Astrocyte of the hippocampus (primary cell): ENCODE measurements at places on chromosomes 3 and 15.

GRCh38 chr15:55789066-55789660 is 46.2 kb upstream of the PRTG start:
- DNase-seq, result no peak

DNA sequence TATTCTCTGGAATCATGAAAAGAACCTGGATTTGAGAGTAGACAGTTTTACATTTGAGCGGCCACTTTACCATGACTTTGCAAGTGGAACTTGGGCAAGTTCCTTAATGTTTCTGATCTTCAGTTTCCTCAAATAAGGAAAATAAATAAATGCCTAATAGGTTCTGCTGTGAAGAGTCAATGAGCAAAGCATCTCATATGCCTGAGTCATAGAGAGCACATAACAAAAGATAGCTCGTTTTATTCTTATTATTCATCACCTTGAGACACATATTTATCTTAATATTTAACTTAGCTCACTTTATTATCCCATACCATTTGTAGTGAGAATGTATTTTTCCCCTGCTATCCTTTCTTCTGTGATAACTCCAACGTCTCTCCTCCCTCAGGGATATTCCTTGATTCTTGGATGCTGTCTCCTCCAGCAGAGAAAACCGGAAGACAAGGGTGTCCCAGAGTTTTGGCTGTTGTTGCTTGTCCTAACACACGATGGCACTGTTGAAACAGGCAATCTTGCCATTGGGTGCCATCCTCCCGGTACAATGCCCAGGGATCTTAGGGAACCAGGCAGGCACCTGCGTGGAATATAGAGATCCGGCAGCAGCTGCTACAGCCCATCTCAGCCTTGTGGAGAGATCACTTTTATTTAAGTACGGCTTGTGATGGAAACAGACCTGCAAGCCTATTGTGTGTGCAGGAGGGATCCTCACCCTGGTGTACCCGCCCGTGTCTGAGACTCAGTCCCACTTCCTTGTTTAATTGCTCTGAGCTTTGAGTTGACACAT is 33.3 kb upstream of the VPS33B start:
- peak; percentile 77 for DNase-seq

- no peak for DNase-seq
Observed at GRCh38 chr15:78247911-78248310, 13.5 kb upstream of the ACSBG1 start.

GRCh38 chr15:73394782-73395181 is 26.0 kb upstream of the HCN4 start:
- DNase-seq, result no peak

- DNase-seq, result no peak
Observed at GRCh38 chr3:46469680-46470357, 5.1 kb upstream of the LTF start.

DNA sequence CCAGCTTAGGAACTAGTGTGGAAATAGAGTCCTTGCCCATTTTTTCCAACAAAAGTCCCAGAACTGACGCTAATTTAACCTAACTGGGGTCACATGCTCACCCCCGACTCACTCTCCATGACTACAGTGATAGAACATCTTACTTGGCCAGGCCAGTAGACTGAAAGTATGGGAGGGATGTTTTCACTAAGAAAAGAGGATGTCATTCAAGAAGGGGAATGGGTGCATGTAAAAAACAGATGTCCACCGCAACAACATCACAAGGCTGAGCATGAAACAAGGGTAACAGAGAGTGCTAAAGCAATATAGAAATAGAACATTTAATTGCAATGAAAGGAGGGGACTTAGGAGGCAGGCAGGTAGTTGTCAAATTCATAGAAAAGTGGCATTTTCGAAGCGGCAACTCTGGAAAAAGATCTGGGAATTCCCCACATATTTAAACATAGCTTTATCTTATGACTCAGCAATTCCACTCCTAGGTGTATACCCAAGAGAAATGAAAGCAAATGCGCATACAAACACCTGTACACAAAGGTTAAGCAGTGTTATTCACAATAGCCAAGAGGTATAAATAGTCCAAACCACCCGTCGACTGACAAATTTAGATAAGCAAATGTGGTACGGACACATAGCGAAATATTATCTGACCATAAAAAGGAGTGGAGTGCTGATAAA is 41.1 kb upstream of the UBE2E2 start:
- no peak for DNase-seq

DNA sequence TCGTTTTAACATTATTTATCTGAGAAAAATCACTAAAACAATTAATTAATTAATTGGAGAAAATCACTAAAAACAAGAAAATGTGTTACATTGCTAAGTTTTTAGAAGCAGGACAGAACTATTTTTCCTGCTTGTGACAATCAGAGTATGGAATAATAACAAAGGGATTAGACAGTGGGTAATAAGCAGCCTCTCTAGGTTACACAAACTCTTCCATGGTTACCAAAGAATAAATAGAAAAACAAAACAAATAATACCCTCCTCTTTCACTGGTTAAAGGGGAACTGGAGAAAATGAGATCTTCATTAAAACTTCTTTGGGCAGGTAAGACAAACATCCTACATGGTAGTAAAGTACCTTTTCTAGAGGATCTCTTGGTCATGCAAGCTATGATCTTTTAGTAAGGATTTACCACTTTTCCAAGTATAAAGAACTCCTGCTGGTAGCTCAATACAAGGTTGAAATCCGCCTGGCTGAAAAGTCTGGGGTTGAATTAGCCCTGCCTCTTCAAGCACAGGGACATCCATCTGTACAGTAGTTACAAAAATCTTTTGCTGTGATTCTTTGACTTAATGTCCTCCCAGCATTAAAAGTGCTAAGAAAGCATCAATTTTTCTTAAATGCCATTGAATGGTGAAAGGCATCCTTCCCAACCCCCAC is 2.5 kb upstream of the PLCH1 start:
- no peak for DNase-seq

GRCh38 chr3:155370198-155370597 is 76.7 kb upstream of the STRIT1 start:
- no peak for DNase-seq

DNA sequence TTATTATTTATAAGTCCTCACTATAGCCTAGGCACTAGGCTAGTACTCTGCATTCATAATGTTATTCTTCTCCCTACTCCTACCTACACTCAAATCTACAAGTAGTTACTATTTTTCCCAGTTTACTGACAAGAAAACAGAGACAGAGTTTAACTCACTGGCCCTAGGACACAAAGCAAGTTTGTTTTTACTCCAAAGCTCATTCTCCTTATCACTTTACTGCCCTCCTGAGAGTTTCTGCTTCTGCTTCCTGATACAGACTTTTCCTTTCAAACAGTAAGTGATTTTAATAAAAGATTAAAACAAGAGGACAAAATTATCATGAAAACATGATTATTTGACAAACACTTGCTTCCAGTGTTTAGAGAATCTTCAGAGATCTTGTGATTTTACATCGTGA is 60.6 kb upstream of the CADPS start:
- DNase-seq, result no peak

DNA sequence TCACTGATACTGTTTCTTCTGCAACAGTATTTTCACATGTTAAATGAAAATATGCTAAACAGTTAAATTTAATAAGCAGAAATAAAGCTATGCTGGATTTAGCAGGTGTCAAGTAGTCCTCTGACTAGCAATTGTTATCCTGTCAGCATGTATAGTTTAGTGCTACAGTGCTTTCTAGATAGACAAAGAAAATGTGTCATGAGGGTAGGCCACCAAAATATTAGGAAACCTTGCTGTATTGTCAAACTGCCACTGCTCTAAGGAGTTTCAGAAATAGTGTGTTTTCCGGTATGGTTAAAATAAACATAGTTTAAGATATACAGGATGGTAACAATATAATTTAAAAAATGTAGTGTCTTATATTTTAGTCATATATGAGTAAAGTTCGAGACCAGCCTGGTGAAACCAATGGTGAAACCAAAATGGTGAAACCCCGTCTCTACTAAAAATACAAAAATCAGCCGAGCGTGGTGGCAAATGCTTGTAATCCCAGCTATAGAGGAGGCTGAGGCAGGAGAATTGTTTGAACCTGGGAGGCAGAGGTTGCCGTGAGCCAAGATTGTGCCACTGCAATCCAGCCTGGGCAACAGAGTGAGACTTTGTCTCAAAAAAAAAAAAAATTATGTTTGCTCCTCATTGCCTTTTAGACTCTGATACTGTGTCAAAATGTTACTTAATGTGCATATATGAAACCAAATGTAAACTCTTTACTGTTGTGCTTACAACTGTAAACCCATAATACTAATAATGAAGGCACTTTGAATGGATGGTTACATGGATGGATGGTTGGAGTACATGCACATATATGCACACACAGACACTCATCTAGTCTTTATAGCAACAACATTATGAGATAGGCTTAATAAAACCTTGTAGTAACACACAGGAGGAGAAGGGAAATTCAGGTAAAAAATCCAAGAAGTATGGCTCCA is 204.8 kb downstream of the RSRC1 start:
- no peak for DNase-seq

DNA sequence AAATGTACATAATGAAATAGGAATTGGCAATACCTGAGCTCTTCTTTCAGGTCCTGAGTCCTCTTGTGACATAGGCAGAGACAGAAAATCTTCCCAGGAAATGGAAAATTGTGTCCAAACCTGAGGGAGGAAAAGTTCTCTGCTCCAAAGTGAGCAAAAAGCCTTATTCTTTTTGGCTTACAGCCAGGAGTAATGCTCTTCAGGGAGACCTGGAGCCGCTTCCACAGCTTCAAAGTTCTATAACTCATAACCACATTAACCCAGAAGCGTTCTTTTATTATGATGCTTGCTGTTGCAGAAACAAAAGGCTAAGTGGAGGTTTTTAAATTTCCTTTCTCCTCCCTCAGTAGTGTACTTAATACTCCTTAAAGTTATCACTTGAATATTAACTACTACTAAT is 633 bp downstream of the IGSF10 start:
- DNase-seq, result no peak

- no peak for DNase-seq
Observed at GRCh38 chr15:46207341-46207740, 572.5 kb downstream of the SQOR start.

DNA sequence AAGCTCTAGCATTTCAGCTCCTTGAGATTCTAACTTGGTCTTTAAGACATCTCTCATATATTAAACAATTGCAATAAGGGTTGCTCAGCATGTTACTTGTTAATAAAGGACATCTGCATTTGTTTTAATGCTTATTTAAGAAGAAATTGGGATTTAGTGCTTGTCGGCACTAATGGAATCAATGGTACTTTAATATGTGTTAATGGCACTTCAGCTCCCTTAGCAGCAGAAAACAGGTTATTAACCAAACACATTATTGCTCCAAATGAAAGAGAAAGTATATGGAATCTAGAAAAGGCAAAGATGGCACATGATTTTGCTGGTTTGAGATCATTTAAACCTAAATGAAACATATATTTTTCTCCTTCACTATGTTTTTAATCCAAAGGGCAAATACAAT is 137.3 kb upstream of the GOLIM4 start:
- DNase-seq, result no peak

GRCh38 chr15:61479613-61480012 is 250.5 kb upstream of the RORA start:
- peak; percentile 74 for DNase-seq

- no peak for DNase-seq
Observed at GRCh38 chr15:74892313-74892712, 2.5 kb downstream of the MPI start.

GRCh38 chr15:90221246-90221900 is 12.4 kb downstream of the CIB1 start:
- peak; percentile 87 for DNase-seq

DNA sequence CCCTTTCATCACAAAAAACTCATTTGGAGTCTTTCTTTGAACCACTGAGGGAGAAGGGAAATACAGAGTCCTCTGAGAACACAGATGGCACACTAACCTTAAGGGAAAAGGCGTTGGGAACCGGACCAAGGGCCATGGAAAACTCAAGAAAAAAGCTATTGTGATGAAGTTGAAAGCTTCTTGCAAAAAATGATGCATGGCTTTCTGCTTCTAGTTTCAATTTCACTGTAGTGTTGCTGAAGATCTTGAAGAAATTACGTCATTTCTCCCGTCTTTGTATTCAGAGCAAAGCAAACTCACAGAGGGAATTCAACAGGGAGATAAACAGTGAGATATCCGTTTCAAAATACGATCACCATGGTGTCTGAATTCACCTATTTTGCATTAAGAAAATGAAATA is 642.3 kb upstream of the ADAMTS9 start:
- DNase-seq, result peak; percentile 20

DNA sequence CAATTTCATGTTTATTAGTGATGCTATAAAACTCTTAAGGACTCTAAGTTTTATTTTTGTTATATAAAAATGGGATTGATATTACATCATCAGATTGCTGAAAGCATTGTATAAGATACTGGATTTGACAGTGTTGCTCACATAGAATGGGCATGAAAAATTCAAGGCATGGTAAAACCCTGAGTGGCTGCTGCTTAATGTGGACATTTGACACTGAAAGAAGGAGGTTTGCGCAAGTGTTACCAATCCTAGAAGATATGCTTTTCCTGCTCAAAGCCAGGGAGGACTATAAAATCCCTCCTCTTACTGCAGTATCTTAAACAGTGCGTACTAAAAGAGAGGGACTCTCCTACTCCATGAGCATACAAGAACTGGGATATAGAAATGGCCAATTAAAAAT is 65.8 kb upstream of the PTX3 start:
- no peak for DNase-seq

GRCh38 chr3:34376691-34377090 is 578.3 kb downstream of the PDCD6IP start:
- DNase-seq, result no peak

- peak; percentile 92 for DNase-seq
Observed at GRCh38 chr15:30991255-30992235, at the start of gene MTMR10. MTMR10 (minus strand) TSS chr15:30991628; CDS start chr15:30991506, 122 bp downstream.

GRCh38 chr15:46856839-46857502 is 860.3 kb upstream of the SEMA6D start:
- DNase-seq, result peak; percentile 2

DNA sequence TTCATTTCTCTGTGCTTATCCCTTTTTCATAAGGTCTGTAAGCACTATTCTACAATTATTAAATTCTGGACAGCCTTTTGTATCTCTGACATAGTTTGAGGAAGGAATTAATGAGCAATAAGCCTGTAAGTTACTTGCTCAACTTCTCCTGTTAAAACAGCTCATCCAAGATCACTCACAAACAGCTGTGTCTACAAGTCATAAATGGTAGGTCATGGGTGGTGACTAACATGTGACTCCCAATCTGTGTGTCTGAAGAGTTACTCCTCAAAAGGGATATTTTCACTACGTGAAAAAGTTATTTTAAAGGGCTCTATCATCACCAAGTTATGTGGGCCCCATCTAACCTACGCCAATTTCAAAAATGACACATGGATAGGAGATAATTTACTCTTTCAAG is 145.2 kb upstream of the CBLB start:
- no peak for DNase-seq

DNA sequence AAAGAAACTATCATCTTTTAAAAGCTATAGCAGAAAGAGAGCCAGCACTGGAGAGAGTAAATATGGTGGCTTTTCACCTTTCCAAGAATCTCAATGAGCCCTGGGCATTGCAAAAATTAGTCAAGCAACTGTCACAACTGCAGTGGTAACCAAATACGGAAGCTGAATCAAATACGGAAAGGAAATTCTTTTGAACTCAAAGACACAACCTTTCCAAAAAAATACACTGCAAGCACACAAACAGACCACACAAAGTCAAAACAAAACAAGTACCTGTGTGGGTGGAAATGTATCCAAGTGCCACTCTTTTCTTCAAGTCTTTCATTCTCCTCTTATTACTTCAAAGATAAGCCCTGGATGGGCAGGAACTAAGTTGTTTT is 17.6 kb downstream of the VGLL4 start:
- peak; percentile 31 for DNase-seq

GRCh38 chr15:96053031-96053780 is 277.3 kb upstream of the NR2F2 start:
- DNase-seq, result peak; percentile 55

GRCh38 chr15:50964075-50964474 is 55.6 kb downstream of the AP4E1 start:
- DNase-seq, result no peak
